CD4-positive, alpha-beta T cell treated with Interleukin-2 at 100 ng/mL for 4 hours (primary cell): ENCODE measurements at places on chromosomes 5 and 9.

GRCh38 chr9:92384375-92384774, 20.0 kb downstream of the OGN start:
- no peak for DNase-seq

DNA sequence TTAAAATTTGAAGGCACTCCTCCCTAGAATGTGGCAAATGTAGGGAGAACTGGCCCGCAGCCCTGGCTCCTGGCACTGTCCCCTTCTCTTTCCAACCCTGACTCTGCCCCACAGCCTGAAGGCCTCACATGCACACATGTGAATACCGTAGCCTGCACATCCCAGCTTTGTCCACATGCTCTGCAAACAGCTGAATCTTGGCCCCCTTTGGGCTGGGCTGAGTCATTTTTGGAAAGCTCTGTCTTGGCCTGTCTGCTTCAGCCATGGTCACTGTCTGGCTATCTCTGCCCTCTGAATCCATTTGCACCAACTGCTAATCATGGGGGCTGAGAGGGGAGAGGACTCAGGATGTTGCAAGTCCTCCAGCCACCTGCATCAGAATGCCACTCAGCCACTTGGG, 22.1 kb upstream of the GALNT10 start:
- DNase-seq, result no peak

GRCh38 chr5:154818471-154819116, 31.8 kb downstream of the FAXDC2 start:
- no peak for DNase-seq

DNA sequence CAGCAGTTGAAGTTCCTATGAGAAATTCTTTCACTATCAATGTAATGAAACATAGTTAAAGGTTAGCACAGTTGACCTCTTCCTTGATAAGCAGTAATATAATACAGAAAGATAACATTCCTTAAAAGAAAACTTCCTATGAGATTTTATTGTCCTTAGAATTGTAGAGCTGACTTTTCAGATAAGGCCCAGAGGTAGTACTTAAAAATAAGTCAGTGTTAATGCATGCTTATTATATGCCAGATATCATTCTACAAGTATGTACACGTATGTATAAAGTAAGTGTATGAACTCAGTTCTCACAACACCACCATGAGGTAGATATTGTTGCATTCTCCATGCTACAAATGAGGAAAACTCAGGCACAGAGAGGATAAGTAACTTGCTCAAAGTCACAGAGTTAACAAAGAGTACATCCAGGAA, 15.3 kb downstream of the AP3S1 start:
- DNase-seq, result no peak

DNA sequence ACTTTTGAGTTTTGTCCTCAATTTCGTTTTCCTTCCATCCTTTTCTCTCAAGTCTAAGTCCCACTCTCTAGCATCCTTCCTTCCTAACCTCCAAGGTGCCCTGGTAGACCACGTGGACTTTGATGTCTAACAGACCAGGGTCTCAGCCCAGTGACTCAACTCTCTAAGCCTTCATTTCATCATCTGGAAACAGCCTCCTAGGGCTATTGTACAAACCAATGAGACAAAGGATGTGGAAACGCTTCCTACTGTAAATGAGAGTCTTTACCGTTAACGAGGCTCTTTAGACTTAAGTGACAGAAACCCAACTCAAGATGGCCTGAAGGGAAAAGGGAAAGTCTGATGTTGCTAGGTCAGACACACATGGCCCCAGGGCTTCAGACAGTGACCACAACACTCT, 49.2 kb upstream of the CPLX2 start:
- DNase-seq, result no peak

DNA sequence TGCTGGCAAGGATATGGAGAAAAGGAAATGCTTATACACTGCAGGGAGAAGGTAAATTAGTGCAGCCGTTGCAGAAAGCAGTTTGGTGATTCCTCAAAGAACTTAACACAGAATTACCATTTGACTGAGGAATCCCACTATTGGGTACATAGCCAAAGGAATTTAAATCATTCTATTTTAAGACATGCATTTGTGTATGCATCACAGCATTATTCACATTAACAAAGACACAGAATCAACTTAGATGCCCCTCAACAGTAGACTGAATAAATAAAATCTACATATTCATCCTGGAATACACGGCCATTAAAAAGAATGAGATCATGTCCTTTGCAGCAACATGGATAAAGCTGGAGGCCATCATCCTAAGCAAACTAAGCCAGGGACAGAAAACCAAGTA, 510.1 kb upstream of the CDH9 start:
- DNase-seq, result no peak

DNA sequence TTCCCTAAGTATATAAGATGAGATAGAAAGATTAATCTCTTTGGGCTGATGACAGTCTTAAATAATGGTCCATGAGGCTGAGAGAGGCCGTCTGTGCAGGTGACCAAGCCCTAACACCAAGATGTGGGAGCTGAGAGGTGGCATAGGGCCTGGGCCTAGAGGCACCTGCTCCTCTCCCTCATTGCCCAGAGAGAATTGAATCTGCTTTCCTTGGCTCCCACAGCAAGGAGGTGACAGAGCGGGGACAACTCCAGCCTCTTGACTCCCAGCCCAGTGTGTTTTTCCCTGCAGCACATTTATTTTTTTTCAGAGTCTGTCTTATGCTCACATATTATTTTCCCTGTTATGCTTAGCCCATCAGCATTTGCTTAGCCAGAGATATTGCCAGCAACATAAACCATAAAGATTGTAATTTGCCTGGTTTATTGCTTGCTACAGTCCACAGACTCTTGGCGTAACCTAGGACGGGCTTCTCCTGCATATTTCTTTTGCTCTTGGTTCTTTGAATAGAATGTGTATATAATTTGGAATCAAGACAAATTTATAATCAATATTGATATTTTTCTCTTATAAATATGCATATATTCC, 105.6 kb downstream of the NTRK2 start:
- DNase-seq, result no peak

DNA sequence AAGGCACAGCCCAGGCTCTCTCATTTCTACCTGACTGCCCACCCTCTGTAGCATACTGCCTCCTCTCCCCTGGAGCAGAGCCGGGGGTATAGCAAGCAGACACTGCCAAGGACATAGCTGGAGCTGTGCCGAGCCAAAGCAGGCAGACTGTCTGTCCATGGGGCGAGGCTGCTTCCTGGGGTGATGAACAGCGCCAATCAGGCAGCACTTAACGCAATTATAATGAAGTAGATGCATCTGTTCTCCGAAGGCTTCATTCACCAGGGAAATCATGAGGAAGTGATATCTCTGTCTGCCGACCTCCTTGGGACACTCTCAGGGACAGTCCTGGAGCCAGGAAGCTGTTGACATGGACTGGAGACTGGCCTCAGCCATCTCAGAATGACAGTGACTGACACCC, 230.7 kb downstream of the ASTN2 start:
- DNase-seq, result no peak
